ENCODE measurements at places on chromosomes 6 and 20.

- DNase-seq = no peak
Observed at GRCh38 chr6:151349651-151350270, 41.6 kb downstream of the ZBTB2 start.

- no peak for DNase-seq
Observed at GRCh38 chr20:45344168-45344860, 3.9 kb downstream of the SDC4 start.

GRCh38 chr6:165227644-165228329, 81.6 kb downstream of the C6orf118 start:
- DNase-seq = no peak

- no peak for DNase-seq
Observed at GRCh38 chr6:105954148-105954547, 132.0 kb upstream of the PRDM1 start.

- DNase-seq = peak; percentile 54
Observed at GRCh38 chr6:150006961-150007464, 18.3 kb downstream of the RAET1L start.

DNA sequence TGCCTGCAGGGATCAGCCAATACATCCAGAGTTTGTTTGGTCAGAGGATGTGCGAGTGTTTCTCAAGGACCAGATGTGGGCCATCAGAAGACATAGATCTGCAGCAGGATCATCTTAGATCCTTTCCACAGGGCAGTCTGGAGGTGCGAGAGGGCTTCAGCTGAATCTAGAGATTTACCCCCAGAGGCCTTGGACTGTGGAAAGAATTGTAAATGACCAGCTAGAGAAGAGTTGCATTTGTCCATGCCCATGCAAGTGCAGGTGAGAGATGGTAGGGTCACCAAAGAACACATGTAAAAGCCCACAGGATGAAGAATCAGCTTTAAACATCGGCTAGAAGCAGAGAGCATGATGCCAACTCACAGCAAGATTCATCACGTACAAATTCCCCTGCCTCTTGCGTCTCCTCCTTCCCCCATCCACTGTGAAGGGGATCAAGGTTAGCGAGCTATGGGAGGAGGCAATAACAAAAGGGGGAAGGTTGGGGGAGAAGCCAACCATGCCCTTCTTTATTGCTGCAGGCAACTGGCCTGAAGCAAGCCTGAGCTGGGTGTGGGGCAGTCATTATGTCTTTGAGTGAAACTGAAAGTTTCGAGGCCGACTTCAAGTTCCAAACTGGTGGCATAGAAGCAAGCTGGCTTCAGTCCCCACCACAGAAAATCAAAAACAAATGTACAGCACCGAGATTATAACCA, 83.5 kb downstream of the SCML4 start:
- peak; percentile 52 for DNase-seq

GRCh38 chr6:108368431-108369030, 73.7 kb downstream of the AFG1L start:
- DNase-seq = no peak

GRCh38 chr6:162785632-162786242, 58.0 kb downstream of the PACRG start:
- DNase-seq = no peak

- no peak for DNase-seq
Observed at GRCh38 chr20:61638802-61639585, 386.9 kb downstream of the CDH4 start.

DNA sequence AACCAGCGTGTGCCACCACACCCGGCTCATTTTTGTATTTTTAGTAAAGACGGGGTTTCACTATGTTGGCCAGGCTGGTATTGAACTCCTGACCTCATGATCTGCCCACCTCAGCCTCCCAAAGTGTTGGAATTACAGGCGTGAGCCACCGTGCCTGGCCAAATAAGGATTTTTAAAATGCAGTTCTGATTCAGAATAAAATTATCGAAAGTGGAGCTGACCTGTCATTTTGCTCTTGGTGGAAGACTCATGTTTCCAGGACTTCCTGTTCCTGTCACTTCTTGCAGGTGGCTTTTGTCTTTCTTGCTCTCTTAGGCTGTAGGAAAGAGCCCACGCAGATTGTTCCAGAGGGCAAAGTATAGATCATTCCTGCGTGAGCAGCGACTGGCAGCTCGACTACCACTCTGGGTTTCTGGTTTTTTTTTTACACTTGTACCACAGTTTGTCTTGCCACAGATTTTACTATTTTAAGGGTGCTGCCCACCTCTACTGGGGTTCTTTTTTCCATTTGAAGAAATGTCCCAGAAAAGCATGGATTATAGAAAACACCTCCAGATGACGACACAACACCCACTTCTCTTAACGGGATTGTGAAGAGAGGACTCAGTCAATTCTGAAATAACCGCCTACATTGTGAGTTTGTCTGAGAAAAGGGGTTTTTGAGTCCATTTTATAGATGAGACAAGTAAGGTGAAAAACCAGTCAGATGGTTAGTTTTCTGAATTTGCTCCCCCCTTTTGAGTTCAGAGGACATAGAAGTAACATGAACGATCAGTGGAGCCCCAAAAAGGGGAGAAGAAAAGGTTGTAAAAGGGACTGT, 7.5 kb downstream of the JARID2 start:
- DNase-seq = peak; percentile 23

DNA sequence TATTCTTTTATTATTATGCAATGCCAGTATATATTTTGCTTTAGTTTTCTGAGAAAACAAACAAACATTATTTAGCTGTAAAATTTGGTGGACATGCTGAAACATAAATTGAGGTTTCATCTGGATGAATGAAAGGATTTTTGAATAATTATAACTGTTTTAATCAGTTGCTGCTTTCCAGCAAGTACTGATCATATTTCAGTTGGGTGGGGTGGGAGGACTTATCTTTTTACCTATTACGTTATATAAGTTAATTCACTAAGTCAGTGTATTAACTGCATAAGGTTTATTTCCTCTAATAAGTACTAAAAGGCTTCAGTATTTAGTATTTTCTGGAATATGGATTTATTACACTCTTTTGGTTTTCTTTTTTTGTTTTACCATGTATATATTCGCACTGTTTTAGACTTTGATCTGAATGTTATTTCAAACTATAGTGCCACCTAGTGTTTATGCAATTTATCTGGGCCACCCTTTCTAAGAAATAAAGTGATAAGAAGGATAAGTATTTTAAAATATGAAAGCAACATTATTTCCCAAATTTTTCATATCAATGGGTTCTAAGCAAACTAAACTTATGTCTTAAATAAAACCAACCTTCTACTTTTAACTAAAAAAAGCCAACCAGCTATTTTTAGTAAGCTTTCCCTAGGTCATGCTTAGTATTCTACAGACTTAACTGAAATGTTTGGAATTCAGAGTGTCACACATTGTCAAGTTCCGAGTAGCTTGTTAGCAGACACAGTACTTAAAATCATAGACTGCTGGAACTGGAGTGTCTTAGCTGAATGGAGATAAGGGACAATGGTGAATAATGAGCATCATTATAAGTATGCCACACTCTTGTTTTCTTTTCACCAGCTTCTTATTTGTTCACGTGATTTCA, 105.4 kb upstream of the MCHR2 start:
- no peak for DNase-seq

GRCh38 chr20:31691646-31692275, 30.9 kb downstream of the BCL2L1 start:
- DNase-seq = no peak

GRCh38 chr20:23596579-23597250, 9.0 kb downstream of the CST9 start:
- no peak for DNase-seq

Data from stimulated activated CD4-positive, alpha-beta T cell treated with anti-CD3 and anti-CD28 coated beads, Interleukin-4, amount 100 ng/mL, for 24 hours (primary cell).